ENCODE measurements at places on chromosomes 6 and 20.

DNA sequence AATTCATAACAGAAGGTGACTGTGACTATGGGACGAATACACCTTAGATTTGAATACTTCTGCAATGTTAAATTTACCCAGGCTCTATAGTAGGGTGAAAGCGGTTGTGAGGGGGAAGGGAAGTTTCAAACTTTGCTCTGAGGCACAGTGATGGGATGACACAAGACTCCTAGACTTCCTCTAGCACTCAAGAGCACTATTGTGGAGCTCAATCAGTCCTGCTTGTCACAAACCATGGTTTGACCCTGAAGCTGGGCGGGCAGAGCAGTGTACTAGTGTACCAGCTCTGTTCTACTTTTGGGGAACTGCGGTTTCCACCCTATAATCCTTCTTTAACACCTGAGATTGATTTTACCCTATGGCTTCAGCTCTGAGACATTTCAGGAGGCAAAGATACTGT lies 17.1 kb downstream of the TRIM27 start:
- no peak for DNase-seq

GRCh38 chr6:23964865-23965264 lies 161.2 kb upstream of the NRSN1 start:
- no peak for DNase-seq

- no peak for DNase-seq
Observed at GRCh38 chr6:163296835-163297519, 117.5 kb upstream of the QKI start.

DNA sequence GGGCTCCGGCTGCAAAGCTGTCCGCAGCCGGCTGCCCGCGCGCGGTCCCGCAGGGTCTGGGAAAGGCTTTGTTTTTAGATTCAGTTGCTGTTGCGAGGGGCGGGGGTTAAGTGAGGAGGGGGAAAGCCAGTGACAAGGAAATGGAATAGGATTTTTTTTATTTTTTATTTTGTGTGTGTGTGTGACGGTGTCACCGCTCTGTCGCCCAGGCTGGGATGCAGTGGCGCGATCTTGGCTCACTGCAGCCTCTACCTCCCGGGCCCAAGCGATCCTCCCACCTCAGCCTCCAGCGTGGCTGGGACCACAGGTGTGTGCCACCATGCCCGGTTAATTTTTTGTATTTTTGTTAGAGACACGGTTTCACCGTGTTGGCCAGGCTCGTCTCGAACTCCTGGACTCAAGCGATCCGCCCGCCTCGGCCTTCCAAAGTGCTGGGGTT lies 615 bp upstream of the UBE2J1 start:
- DNase-seq = no peak

DNA sequence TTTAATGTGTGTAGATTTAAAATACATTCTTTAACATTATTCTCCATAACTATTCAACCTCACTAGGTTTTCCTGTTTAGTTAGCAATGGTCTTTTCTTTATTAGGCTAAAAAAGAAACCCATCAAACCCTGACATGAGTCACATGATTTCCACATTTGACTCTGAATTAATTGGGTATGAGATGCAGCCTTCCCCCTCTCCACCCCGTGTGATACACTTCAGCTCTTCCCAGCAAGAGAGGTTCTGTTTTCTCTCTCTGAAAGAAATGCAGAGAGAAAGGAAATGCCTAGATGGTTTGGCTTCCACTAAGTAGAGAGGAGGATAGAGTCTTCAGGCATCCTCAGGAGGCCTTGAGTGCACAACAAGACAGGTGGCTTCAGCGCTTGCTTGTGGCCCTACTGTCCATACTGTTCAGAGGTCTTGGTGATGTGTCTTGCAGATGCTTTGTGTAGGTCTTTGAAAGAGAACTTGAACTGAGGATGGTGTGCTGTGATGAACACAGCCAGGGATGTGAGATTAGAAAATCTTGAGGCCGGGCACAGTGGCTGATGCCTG lies 17.3 kb downstream of the FARS2 start:
- no peak for DNase-seq

DNA sequence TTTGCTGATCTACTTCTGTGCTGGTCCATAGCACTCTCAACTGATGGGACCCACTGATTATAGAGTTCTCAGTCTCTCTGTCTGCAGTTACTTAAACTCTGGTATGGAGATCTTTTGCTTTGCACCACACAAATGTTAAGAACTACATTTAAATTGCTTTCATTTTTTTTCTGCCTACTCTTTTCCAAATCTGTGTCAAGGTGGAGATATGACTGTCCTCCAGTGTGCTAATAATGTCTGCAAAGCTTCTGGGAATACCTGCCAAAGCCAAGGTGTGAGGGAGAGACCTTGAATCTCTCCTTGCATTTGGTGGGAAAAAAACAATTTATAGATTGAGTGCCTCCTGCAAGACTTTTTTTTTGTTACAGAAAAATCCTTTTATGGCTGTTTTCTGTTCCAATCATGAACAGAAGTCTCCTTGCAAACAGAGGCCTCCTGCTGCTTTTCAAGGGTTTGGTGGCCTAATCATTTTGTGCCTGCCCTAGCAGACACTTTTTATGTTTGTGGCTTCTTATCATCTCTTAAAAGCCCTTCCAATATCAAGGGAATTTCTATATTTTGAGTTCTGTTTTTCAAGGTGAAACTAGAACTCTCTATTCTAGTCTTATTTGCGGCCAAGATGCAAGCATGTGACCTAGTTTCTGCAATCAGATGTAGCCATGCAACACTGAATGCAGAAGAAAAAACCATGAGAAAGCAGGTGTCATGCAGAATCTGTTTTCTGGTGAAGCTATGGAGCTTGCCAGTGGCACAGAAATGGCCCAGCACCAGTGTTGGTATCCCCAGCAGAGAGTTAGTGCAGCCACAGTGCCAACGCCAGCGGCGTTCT lies 23.2 kb upstream of the AKIRIN2 start:
- DNase-seq = no peak

- no peak for DNase-seq
Observed at GRCh38 chr20:18101125-18101810, 36.4 kb upstream of the KAT14 start.

DNA sequence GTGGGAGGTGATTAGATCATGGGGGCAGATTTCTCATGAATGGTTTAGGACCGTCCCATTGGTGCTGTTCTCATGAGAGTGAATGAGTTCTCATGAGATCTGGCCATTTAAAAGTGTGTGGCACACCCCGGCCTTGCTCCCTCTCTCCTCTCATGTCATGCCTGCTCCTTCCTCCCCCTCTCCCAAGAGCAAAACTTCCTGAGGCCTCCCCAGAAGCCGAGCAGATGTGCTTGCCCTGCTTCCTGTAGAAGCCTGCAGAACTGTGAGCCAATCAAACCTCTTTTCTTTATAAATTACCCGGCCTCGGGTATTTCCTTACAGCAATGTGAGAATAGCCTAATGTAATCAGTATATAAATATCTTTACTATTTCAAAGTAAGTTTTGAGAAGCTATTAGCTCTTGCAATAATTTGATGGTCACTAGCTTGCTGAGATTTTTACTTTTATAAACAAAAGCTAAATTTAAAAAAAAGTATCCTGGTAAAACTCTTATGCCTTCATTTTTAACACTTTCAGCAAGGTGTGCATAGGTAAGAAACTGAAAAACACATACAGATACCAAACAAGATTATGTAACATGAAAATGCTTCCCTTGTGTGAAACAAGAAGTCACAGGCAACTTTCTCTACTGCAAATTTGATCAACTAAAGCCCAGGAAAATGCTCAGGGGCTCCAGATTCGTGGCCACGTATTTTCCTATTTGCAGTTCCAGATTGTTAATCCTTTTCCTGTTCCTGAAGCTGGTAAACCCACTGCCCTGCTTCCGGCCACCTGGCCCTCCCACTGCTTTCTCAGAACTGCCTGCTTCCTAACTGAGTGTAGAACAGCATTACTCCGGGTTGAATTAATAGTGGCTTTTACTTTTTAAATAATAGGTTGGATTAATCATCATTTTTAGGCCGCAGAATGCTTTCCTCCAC lies 395.1 kb upstream of the CNR1 start:
- no peak for DNase-seq

DNA sequence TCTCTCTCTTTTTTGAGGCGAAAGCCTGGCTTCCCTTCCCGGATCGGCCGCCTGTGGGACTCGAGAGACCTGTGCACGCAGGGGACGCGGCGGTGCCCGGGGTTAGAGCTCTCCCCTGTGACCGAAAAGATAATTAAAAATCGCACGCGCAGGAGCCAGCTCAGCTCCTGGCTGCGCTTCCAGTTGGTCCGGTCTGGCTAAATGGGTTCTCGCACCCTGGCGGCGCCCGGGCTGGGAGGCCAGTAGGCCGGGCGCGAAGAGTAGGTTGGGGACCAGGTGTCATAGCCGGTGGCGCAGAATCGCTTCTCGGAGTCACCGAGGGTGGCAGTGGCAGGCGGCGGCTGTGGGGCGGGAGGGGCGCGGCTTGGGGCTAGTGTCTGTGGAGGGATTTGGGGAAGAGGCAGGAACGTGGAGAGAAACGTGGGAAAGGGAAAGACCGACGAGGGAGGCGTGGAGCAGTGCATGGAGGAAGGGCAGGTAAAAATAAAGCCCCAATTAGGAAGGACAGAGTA lies 41.9 kb upstream of the SUPT3H start:
- DNase-seq = peak; percentile 13

- no peak for DNase-seq
Observed at GRCh38 chr6:129248946-129249345, 366.0 kb downstream of the LAMA2 start.

- no peak for DNase-seq
Observed at GRCh38 chr6:125258651-125259353, 43.0 kb downstream of the HDDC2 start.

- no peak for DNase-seq
Observed at GRCh38 chr6:87922947-87923330, 124.7 kb upstream of the SPACA1 start.

DNA sequence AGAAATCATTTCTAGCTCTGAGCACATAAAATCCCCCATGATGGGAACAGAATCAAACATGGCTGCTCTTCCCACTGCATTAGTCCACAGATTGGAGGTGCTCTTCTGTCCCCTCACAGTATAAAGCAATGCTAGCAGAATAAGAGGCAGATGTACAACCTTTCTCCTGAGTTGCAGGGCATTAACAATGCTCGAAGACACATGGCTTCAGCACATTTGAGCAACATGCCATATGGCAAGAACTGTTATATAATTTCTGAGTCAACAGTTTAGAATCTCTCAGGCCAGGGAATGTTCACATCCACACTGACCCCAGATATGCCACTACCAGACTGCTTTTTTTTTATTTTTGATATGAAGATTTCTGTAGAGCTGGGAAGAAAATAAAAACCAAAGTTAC lies 119.6 kb downstream of the KIF13A start:
- no peak for DNase-seq

DNA sequence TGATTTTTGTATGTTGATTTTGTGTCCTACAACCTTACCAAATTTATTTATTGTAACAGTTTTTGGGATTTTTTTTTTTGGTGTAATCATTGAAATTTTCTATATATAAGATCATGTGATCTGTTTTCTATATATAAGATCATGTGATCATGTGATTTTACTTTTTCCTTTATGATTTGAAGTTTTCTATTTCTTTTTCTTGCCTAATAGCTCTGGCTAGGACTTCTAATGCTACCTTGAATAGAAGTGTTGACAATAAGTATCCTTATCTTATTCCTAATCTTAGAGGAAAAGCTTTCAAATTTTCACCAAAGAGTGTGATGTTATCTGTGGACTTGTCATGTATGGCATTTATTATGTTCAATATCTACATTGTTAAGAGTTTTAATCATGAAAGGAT lies 69.7 kb downstream of the TNFAIP3 start:
- no peak for DNase-seq

- DNase-seq = no peak
Observed at GRCh38 chr6:121157906-121158305, 176.4 kb downstream of the TBC1D32 start.

- no peak for DNase-seq
Observed at GRCh38 chr20:63431944-63432343, 40.5 kb downstream of the KCNQ2 start.

DNA sequence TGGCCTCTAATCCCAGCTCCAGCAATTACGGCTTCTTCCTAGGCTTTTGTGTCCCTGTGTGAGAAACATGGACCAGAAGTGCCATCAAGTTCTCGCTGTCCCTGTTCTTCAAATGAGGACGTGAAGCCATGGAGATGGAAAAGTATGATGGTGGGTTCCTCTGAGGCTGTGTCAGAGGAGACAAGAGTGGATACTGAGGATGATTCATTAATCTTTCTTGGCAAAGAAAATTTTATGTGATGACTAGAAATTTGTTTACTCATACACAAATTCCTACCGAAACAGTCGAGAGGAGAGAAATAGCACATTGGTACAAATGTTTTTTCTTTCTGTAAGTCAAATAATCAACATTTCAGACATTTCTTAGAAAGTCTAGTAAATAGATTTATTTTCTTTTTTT lies 35.0 kb upstream of the PNRC1 start:
- DNase-seq = no peak

DNA sequence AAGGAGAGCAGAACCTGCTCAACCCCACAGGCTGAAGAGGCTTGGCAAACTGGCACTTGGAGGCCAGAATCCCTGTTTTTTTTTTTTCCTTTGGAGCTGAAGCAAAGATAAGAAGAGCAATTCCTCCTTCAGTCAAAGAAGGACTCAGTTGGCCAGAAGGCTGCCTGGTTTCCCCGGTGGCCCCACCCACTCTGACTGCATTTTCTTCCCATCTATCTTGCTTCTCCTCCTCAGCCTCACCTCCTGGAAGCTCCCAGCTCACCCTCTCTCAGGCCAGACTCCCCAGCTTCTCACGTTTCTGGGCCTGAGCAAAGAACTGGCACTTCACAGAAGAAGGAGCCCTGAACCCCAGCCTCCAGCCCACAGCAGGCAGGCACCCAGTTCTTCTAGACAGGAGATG lies 2.4 kb downstream of the LRFN2 start:
- no peak for DNase-seq

DNA sequence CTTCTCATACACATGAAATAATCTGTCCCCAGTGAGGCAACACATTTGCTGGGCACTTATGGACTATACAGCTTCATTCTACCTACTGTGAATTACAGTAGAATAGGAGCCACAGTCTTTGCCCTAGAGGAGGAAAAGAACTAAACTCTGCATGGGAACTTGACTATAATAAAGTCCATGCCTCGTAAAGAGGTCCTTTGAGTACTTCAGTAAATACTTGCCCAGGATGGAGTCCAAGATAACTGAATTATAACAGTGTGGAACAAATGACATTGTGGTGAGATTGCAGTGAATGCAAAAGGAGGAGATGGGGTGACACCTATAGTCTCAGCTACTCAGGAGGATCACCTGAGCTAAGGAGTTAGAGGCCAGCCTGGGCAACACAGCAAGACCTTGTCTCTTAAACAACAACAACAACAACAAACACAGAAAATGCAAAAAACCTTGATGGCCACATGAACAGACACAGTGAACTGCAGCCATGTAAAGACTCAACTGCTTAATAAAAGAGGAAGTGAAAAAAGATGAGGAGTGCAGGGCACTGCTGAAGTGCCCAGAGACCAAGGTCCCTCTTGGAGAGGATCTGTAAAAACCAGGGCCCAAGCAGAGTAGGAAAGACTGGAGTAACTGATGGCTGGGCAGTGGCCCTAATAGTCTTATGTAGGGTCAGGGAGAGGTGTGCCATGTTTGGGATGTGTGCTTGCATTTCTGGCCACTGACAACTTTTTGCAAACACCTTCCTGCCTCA lies 3.7 kb downstream of the MRPS18A start:
- no peak for DNase-seq

Data from substantia nigra (tissue), 51 donors.